Vagina (tissue), 2 donors: ENCODE measurements at places on chromosomes 12 and 14. TPM values are rescaled to one million over a fixed set of nuclear protein-coding genes. Genes with fewer than 3 reads are reported as not detected.

CAMKK2 gene
- total RNA-seq, result 32.7 TPM

NR1H4 gene
- total RNA-seq, result not detected

SRRM4 gene
- under 0.01 TPM for total RNA-seq

- no peaks in the 10 kb centered on the region for H3K4me1 ChIP-seq
- H3K36me3 ChIP-seq, result no peaks in the 10 kb centered on the region
- no peak for DNase-seq
- H3K27ac ChIP-seq, result no peak overlapping the region
- H3K27me3 ChIP-seq, result no peaks in the 10 kb centered on the region
Observed at GRCh38 chr14:78633752-78634151, 463.6 kb downstream of the NRXN3 start.

GRCh38 chr12:47990351-47991105 lies 13.7 kb downstream of the COL2A1 start:
- no peak overlapping the region for H3K4me3 ChIP-seq
- DNase-seq, result no peak
- H3K27ac ChIP-seq, result no peak overlapping the region
- H3K27me3 ChIP-seq, result no peaks in the 10 kb centered on the region
- no peaks in the 10 kb centered on the region for H3K36me3 ChIP-seq
- H3K4me1 ChIP-seq, result peaks cover 5% of the 10 kb centered on the region
